Myocyte (in vitro differentiated cells): ENCODE measurements at places on chromosomes 6 and 20. TPM values are rescaled to one million over a fixed set of nuclear protein-coding genes. Genes with fewer than 3 reads are reported as not detected.

Gene MYLK4
- total RNA-seq, result 5.6 and 9.4 TPM in 2 replicates

DNA sequence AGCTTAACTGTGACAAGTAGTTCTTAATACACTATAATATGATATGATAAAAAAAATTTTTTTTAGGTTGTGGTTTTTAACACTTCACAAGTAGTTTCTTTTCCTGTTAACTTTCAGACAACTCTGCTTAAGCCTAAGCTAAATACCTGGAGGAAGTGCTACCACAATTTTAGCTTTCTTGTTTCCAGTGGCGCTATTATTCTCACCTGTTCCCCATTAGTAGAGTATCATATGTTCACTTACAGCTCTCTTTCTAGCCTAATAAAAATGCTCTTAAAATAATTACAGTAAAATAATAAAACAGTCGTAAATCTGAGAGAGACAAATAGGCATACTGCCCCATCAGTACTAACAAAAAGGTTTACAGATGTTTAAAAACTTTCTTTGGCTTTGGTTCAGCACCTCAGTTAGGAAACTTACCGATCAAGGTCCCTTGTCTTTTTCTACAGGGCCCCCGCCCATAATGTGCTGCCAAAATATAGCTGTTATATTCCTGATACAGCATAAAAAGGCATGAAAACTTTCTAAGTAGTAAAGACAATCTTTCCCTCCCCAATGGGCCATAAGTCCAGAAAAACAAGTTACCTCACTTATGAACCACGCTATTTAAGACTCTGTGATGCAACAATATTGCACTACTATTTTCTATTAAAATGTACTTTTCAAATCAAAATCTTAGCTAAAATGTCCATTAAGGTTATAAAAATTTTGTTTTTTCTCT, 57.9 kb downstream of the SESN1 start:
- DNase-seq, result no peak

DNA sequence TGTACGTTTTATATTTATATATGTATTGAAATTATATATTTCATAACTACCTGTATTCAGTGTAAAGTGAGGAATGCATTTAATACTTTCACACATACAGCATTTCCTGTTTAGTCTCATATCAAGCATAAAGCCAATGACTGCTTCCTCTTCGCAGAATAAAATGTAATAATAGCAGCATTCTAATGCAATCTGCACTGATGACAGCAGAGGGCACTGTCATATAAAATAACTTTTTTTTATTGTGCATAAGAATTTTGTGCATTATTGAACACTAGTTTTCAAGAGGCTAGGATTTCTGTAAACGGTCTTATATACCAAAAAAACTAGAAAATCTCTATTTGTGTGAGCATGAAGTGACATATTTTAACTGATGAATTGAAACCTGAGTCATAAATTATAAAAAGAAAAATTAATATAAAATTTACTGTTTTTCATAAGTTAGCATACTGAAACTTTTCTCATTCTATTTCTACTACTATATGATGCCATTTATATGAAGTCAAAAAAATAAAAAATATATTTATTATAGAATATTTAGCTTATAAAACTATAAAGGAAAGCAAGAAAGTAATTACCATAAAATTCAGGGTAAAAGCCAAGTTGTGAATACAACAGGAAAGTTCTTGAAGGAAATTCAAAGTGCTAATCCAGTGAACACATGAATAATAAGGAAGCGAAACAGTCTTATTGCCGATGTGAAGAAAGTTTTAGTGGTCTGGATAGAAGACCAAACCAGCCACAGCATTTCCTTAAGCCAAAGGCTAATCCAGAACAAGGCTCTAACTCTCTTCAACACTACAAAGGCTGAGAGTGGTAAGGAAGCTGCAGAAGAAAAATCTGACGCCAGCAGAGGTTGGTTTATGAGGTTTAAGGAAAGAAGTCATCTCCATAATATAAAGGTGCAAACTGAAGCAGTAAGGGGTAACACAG, 36.3 kb downstream of the RNF146 start:
- peak; percentile 60 for DNase-seq

DNA sequence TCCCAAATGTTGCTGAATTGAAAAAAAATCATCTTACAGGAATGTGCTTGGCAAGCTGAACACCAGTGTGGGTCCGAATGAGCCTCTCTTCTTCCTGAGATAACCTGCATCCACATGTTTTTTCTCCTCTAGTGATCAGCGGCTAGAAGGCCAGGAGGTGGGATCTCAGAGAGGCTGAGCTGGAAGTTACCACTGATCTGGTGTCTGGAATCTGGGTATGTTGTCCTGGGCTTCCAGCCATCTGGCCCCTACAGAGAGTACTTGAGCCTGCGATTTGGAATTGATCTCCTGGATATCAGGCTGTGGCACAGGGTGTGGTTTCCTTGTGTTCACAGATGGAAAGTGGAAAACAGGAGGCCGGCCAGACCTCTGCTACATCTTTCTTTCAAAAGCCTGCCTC, 35.9 kb downstream of the SULF2 start:
- no peak for DNase-seq

GRCh38 chr6:134816300-134816699, 133.6 kb downstream of the ALDH8A1 start:
- no peak for DNase-seq

- no peak for DNase-seq
These were observed 47.0 kb downstream of the GNAS start for GRCh38 chr20:58899512-58899911.

GRCh38 chr6:149476789-149477455, 7.9 kb downstream of the ZC3H12D start:
- DNase-seq, result no peak

GRCh38 chr20:32585011-32585585, at the start of gene NOL4L:
TSS of gene NOL4L (minus strand) at chr20:32585333. CDS start at chr20:32584890, 443 bp downstream.
- DNase-seq, result no peak

DNA sequence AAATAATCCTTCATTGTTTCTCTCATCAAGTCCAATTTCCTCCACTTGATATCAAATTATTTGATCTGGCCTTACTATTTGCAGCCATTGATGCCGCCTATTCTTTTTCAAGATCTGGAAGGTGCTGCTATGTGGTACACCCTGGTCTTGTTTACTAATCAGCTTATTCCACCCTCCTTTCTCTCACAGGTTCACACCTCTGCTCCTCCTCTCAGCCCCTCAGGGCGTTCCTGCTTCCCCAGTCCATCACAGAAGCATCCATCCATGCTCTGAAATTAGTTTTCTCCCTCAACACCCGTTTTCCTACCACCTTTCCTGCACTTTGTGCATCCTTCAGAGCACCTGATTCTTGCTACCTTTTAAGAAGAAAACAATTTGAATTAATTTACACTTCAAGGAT, 183.6 kb downstream of the EPHA7 start:
- no peak for DNase-seq

DNA sequence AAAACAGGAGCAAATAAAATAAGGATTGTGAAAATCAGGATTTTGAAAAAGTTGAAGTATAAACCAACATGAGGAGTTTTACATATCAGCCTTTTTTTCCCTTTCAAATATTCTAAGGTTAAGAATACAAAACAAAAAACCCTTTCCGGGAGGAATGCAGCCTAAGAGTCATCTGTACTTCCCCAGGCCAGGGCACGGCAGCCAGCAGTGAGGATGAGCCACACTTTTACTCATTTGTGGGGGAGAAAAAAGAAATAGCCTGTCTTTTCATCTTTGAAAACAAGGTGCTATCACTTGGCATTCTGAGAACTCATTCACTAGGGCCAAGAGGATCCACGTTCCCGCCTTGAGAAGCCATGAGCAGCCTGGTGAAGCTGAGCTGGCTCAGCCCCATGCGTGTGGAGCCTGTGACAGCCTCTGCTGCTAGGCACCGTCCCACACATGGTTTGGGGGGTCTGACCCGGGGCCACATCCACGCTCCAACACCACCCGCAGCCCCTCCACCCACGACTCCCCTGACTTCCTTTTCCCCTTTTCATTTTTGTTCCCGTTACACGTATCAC, 11.2 kb downstream of the SLC22A1 start:
- DNase-seq, result no peak

GRCh38 chr20:6920991-6921613, 153.6 kb downstream of the BMP2 start:
- no peak for DNase-seq

Gene TMEM244
- total RNA-seq, result 0.83 TPM in 1 of 2 replicates, not detected in the other

Gene BMP5
- total RNA-seq, result not detected in 2 replicates

Gene ARMH2
- not detected in 2 replicates for total RNA-seq

- DNase-seq, result no peak
These were observed 17.1 kb downstream of the NAPB start for GRCh38 chr20:23404196-23404595.

DNA sequence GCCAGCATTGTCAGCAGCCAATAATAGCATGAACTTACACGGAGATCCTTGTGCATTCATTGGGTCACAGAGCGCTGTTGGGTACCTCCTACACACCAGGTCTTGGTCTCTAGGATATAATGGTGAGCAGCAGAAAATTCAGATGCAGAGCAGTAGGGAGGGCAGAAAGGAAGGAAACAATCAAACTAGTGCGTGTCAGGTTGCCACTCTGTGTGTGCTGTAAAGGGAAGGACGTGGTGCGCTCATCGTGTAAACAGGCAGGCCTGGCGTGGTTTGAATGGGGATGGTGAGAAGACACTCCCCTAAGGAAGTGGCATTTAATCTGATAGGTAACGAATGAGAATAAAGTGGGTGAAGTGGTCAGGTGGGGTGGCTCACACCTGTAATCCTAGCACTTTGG, 336.4 kb downstream of the CDH26 start:
- DNase-seq, result no peak

- DNase-seq, result no peak
These were observed 533 bp upstream of the CRYBG1 start for GRCh38 chr6:106359959-106360409.
